ENCODE measurements at places on chromosomes 2 and 18.

GRCh38 chr2:151189125-151189524 lies 72.5 kb downstream of the RBM43 start:
- no peak for DNase-seq

- no peak for DNase-seq
These were observed 237.6 kb downstream of the TFCP2L1 start for GRCh38 chr2:121047383-121047782.

- no peak for DNase-seq
These were observed 12.6 kb downstream of the RNF149 start for GRCh38 chr2:101295895-101296294.

DNA sequence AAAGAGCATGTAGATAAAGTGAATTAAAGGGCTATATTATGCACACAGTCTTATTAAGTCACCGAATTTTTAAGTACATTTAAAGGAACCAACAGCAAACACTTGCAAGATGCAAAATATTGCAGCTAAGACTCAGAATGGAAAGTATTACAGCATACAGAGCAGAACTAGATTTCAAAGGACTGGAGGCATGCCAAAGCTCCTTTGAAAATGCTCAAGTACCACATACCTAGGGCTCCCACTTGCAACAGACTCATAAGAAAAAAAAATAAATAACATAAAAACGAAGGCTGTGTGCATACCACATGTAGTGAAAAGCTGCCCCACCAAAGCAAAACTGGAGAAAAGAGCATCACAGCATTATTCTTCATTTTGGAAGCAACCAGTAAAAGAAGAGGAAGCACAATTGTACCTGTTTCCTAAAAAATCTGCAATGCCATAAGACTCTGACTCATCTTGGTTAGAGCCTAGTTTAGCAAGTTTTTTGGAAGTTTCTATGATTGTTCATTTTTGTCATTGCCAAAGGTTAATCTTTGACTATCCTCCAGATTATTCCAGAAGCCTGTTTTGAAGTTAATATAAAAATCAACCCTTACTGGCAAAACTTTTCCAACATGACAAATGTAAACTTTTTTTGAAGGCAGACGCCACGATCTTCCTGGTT lies 306.0 kb upstream of the COL3A1 start:
- DNase-seq: no peak

DNA sequence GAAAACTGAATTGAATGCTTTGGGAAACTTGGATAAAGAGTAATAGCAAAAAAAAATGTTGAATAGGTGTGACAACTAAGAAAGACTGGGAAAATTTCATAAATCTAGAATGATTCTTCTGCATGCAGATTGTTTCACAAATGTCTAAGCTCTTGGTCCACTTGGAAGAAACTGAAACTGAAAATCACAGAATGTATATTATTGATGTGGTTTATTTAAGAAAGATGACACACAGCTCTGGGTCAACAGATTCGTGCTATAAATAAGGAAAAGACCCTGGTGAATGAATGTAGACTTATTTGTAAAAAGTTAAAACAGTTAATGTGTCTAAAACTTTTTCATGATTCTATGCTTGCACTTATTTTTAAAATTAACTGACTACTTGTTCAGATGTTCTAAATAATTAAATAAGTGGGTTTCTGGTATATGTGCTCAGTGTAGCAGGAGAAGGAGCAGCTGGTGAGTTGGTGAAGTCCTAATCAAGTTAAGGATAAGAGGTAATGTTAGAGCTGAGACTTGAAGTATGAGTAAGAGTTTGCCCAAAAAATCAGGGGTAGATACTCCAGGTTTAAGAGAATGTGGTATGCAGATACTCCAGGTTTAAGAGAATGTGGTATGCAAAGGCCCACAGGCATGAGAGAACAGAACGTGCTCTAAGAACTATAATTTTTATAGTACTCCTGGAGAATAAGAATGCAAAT lies 24.5 kb downstream of the UGP2 start:
- no peak for DNase-seq

GRCh38 chr2:201441409-201441808 lies 9.8 kb downstream of the TRAK2 start:
- DNase-seq: no peak

GRCh38 chr2:56244911-56245530 lies 61.2 kb downstream of the CCDC85A start:
- DNase-seq: no peak

GRCh38 chr2:230676546-230676945 lies 36.1 kb upstream of the CAB39 start:
- DNase-seq: no peak

Measured in DMS 273 treated with DMSO at 0.1 percent for 48 hours (cell line).